ENCODE measurements at places on chromosomes 11 and 22.

- DNase-seq, result no peak
These were observed 94.6 kb downstream of the DEPDC5 start for GRCh38 chr22:31848411-31848810.

- no peak for DNase-seq
These were observed 109.9 kb downstream of the EMSY start for GRCh38 chr11:76554767-76555166.

DNA sequence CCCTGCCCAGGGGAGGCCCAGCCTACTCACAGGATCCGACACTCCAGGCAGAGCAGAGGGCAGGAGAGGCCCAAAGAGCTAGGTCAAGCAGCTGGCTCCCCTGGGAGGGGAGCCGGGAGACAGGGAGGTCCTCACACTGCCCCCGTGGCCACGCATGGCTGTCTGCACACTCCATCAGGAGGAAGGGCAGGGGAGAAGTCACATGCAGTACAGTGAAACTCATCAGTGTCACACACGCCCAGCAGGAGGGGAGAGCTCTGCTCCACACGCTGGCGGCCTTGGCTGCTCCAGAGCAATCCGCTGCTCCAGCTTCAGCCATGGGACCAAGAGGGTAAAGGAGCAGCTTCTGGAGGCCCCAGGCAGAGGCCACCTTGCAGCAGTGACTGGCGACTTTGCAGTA lies 14.3 kb downstream of the TCIRG1 start:
- DNase-seq, result no peak

- DNase-seq, result no peak
These were observed 116.2 kb downstream of the KIAA1671 start for GRCh38 chr22:25068707-25069106.

GRCh38 chr11:10653946-10654810 lies 39.4 kb downstream of the IRAG1 start:
- peak; percentile 74 for DNase-seq

- DNase-seq, result no peak
These were observed 212.2 kb downstream of the BUD13 start for GRCh38 chr11:116560589-116560988.

- no peak for DNase-seq
These were observed 16.9 kb downstream of the LMO2 start for GRCh38 chr11:33874910-33875490.

GRCh38 chr22:38724926-38725571 lies 19.3 kb downstream of the GTPBP1 start:
- peak; percentile 83 for DNase-seq

DNA sequence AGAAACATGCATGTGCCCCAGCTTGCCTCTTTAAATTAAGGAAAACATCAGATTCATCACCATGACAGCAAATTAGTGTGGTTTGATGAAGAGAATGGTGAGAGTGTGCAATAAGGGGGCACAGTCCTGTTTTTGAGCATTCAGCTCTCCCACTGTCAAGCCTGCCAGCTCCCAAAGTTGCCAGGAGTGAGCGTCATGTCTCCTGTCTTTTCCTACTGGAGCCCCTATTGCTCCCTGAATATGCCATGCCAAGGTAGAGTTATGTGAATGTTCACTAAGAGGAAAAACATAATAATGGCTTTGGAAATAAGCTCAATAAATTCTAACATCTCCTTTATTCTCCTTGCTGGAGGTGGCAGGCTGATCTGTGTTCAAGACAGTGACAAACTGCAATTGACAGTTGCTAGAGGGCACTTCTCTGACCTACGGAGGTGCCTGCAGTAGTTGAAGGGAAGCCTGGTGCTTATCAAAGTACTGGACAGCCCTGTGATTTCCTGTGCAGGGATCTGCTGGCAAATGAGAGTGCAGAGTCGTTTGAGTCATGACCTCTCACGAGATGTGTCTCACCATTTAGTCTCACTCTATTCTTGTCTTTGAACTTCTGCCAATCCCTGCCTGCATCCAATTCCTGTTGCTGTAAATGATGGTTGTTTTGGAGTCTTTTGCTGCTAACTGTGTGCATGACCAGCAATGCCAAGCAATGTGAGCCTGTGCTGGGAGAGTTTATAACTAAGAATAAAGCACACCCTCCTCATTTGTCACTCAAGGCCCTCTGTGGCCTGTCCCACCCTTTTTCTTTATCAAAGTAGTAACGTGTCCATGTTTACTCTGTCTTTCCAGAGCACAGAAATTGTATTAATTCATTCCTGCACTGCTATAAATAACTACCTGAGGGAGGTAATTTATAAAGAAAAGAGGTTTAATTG lies 34.8 kb downstream of the MRGPRX2 start:
- peak; percentile 38 for DNase-seq

All from DMS53 (cell line).